ENCODE measurements at places on chromosomes 7 and 10. TPM values are rescaled to one million over a fixed set of nuclear protein-coding genes. Genes with fewer than 3 reads are reported as not detected.

GRCh38 chr7:158204453-158204852 lies 383.2 kb downstream of the PTPRN2 start:
- no peak overlapping the region for H3K27ac ChIP-seq
- no peak overlapping the region for H3K4me3 ChIP-seq
- H3K27me3 ChIP-seq: no peaks in the 10 kb centered on the region
- no peak for DNase-seq

LIPK gene
- not detected for total RNA-seq

- H3K4me3 ChIP-seq: no peak within 1 kb of the TSS
- no peaks in the 10 kb centered on the region for H3K36me3 ChIP-seq
- no peaks in the 10 kb centered on the region for H3K27me3 ChIP-seq
- DNase-seq: no peak
Measured at GRCh38 chr10:122910310-122910709, at the start of gene FAM24A. Gene FAM24A, plus strand, starts transcription at chr10:122910610. Its CDS starts 1,025 bp downstream, at chr10:122911635.

DNA sequence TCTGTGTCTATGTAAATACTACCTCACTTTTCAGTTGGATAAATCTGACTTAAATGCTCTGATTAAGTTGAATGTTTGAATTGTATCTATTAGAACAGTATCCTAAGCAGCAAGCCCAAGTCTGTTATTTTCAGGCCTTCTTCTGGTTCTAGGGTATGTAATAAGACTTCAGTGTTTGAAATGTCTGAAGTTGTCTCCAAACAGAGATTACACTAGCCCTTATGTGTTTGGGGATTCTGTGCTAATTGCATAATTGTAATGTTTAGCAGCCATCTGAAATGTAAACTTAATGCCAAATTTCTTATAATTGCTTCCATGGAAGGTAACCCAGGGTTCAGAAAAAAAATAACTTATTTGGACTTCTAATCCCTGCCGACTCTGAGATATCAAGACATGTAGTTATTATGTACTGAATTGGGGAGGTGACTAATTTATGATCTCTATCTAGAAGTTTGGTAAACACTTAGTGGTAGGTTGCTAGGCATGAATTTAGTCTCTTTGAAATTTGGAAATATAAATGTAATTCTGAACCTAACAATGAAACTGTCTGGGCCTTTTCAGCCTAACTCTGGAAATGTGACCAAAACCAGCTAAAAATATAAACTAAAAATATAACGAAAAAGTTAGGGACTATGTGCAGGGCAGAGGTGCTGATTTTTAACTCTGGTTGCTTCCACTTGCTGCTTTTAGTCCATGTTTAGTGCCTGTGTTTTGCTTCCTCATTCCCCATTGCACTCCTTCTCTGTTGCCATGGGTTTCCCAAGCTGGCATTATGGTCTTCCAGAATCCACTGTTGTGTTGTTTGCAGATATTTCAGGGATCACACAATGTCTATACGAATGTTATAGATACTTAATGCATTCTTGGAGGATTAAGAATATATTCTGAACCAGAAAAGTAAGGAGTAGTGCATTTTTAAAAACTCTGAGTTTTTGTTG lies 54.8 kb downstream of the MCU start:
- H3K27me3 ChIP-seq: no peaks in the 10 kb centered on the region
- DNase-seq: no peak
- no peaks in the 10 kb centered on the region for H3K4me1 ChIP-seq
- H3K4me3 ChIP-seq: no peak overlapping the region

POLR2J3 gene
- 23.9 TPM for total RNA-seq

MAGI2 gene
- 24.8 TPM for total RNA-seq

GRCh38 chr10:7587168-7587864 lies 79.5 kb downstream of the ITIH5 start:
- peak; percentile 26 for DNase-seq
- no peaks in the 10 kb centered on the region for H3K36me3 ChIP-seq
- no peak overlapping the region for H3K4me3 ChIP-seq
- H3K4me1 ChIP-seq: no peaks in the 10 kb centered on the region
- H3K27ac ChIP-seq: no peak overlapping the region
- H3K27me3 ChIP-seq: no peaks in the 10 kb centered on the region

DNA sequence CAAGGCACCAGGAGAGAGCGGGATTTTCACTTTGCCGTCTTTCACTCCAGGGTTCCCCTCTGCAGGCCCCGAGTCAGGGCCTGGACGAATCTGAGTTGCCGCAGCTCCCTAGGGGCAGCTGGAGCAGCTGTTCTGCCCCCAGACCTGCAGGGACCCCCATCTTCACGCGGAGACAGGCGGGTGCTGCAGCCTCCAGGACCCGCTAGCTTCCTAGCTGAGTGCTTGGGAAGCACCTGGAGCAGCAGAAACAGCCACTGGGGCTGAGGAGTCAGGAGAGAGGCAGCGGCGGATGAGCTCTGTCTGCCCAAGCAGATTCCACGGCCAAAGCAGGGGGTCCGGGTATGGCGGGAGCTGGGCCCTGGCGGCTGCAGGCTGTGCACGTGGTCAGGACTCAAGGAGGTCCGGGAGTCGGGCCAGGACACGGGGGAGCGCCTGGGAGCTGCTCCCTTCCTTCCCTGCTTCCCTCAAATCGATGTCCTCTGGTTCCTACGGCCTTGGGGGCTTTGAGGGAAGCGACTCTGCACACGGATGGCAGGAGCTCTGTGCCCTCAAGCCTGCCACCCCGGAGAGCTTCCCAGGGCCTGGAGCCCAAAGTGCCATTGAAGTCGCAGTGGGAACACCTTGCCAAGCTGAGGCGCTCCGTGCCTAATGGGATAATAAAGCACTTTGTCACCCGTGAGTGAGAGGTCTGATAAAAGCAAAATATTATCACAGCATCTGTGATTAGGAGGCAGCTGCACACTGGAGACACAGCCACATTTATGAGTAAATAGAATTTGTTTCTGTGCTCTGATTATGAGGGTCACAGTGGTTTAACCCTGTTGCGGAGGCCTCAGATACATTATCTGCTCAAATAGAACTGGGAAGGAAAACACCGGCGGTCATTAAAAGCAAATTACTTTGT lies 17.2 kb downstream of the MNX1 start:
- peaks cover 36% of the 10 kb centered on the region for H3K27me3 ChIP-seq
- DNase-seq: peak; percentile 65
- no peaks in the 10 kb centered on the region for H3K36me3 ChIP-seq
- no peak overlapping the region for H3K27ac ChIP-seq
- no peak overlapping the region for H3K4me3 ChIP-seq

DNA sequence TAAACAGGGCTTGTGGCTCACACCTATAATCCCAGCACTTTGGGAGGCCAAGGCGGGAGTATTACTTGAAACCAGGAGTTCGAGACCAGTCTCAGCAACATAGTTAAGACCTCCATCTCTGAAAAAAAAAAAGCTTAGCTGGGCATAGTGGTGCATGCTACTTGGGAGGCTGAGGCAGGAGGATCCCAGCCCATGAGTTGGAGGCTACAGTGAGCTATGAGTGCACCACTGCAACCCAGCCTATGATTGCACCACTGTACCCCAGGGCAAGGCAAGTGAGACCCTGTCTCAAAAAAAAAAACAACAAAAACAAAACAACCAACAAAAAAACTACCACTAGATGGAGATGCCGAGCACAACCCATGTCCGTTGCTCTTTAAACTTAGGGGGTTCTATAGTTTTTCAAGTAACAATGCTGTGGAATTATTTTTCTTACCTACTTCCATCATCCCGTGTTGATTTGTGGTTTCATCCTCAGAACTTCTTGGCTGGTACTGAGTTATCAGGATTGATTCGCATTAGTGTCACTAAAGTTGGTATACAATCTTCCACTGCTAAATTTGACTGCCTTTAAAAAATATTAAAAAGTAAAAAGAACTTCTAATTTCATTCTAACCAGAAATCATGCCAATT lies 12.2 kb upstream of the REPIN1 start:
- H3K27ac ChIP-seq: no peak overlapping the region
- no peaks in the 10 kb centered on the region for H3K27me3 ChIP-seq
- H3K4me3 ChIP-seq: no peak overlapping the region
- H3K36me3 ChIP-seq: no peaks in the 10 kb centered on the region
- DNase-seq: peak; percentile 72

GPR85 gene
- total RNA-seq: 7.2 TPM

PTPN20 gene
- 9.1 TPM for total RNA-seq

DNA sequence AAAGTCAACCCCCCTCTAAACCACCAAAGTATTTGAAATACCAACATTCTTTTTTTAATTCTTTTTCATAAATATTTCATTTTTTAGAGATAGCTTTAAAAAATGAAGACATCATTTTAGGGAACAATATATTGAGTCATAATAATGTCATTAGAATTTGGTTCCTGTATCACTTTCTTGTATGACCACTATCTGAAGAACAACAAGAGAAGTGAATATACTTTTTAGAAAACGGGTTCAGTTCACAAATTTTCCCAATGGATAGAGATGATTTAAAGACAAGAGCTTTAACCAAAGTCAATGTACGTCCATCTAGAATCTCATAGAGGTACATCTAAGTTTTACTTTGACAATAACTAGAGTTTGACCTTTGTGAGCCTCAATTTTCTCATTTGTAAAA lies 48.2 kb downstream of the CUBN start:
- H3K36me3 ChIP-seq: no peaks in the 10 kb centered on the region
- no peak overlapping the region for H3K27ac ChIP-seq
- no peak overlapping the region for H3K4me3 ChIP-seq

SVOPL gene
- not detected for total RNA-seq

DNA sequence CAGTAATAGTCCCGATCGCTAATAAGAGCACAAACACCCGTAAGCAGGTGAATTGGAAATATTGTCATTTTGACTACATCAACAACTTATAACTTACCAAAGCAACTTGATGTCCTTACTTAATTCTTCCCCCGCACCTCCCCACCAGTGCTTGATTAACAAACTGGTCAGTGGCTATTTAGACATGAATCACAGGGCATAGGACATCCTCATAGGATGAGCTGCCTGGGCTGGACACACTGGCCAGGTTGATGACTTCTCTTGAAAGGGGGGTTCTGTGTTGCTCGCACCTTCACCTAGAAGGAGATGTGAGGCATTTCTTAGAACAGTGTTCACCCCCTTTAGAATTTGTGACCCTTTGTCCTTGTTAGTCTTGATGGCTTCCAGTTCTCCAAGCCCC lies 163.2 kb downstream of the TCF7L2 start:
- no peak for DNase-seq
- no peaks in the 10 kb centered on the region for H3K27me3 ChIP-seq
- H3K27ac ChIP-seq: no peak overlapping the region

- no peak overlapping the region for H3K4me3 ChIP-seq
- no peaks in the 10 kb centered on the region for H3K27me3 ChIP-seq
- no peak overlapping the region for H3K27ac ChIP-seq
- no peak for DNase-seq
- no peaks in the 10 kb centered on the region for H3K36me3 ChIP-seq
Measured at GRCh38 chr10:28913436-28914237, 236.3 kb downstream of the BAMBI start.

- no peaks in the 10 kb centered on the region for H3K36me3 ChIP-seq
- H3K4me3 ChIP-seq: no peak overlapping the region
- H3K27ac ChIP-seq: no peak overlapping the region
- H3K4me1 ChIP-seq: no peaks in the 10 kb centered on the region
- DNase-seq: peak; percentile 88
- H3K27me3 ChIP-seq: peaks cover 86% of the 10 kb centered on the region
Measured at GRCh38 chr7:1230411-1231213, 2.1 kb upstream of the UNCX start.

HOXA5 gene
- 5.8 TPM for total RNA-seq

AGAP9 gene
- total RNA-seq: 8.3 TPM

- no peaks in the 10 kb centered on the region for H3K36me3 ChIP-seq
- no peaks in the 10 kb centered on the region for H3K27me3 ChIP-seq
- H3K4me3 ChIP-seq: peak overlapping the region; percentile 76
- H3K4me1 ChIP-seq: peaks cover 25% of the 10 kb centered on the region
Measured at GRCh38 chr10:104274762-104275721, 6.1 kb downstream of the GSTO2 start.

DNA sequence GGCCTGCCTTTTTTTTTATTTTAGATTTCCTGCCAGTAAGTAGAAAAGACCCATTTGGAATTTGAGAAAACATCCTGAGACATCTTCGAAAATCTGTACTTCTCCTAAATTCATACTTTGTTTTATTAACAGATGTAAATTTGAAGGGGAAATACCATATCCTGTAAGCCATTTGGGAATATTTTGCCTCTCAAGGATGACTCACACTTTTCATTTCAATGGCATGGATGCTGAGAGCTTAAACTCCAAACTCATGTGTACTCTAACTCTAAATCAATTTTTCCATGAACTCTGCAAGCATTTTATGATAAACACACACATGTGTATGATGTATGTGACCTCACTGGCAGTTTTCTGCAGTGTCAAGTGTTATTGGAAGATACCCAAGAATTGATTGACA lies 89.0 kb downstream of the SEMA3A start:
- no peak overlapping the region for H3K4me3 ChIP-seq
- H3K36me3 ChIP-seq: no peaks in the 10 kb centered on the region
- H3K27me3 ChIP-seq: no peaks in the 10 kb centered on the region
- DNase-seq: no peak

DNAH11 gene
- under 0.01 TPM for total RNA-seq

GRCh38 chr7:48035967-48036478 lies 680 bp downstream of the C7orf57 start:
- peaks cover 13% of the 10 kb centered on the region for H3K4me1 ChIP-seq
- peaks cover 24% of the 10 kb centered on the region for H3K27me3 ChIP-seq
- DNase-seq: peak; percentile 65
- peak overlapping the region; percentile 75 for H3K4me3 ChIP-seq
- H3K36me3 ChIP-seq: no peaks in the 10 kb centered on the region

CALHM3 gene
- total RNA-seq: not detected
